ENCODE measurements at places on chromosomes 13 and 19.

GRCh38 chr19:20969498-20969897 lies 46.4 kb downstream of the ZNF85 start:
- no peak for DNase-seq

DNA sequence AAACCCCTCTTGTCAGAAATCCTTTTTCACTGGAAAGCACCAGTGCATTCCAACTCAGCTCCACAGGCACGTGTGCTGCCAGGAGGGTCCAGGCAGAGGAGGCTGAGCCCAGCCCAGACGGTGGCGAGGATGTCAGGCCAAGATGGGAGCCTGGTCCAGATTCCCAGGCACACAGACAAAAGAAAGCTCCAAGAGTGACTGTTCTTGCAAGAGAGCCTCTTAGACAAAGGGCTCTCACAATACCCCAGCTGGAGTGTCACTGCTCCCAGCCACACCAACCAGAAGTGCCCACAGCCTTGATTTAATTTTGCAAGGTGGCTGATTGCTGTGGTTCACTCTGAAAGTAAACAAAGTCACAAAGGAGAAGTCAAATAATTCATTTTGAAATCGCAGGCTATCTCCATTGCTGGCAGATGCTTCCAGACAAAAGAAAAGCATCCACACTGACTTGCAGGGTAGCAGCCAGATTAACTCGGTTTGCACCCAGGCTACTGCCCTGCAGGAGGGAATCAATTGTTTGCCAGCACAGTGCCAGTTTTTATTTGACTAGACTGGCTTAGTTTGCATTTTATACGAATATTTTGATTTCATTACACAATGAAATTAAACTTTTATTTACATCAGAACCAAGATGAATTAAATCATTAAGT lies 95.1 kb downstream of the RAB20 start:
- DNase-seq: no peak

GRCh38 chr13:21075379-21076249 lies 14.2 kb upstream of the LATS2 start:
- DNase-seq: no peak

- DNase-seq: no peak
These were observed 382.7 kb downstream of the LIG4 start for GRCh38 chr13:107832500-107833100.

DNA sequence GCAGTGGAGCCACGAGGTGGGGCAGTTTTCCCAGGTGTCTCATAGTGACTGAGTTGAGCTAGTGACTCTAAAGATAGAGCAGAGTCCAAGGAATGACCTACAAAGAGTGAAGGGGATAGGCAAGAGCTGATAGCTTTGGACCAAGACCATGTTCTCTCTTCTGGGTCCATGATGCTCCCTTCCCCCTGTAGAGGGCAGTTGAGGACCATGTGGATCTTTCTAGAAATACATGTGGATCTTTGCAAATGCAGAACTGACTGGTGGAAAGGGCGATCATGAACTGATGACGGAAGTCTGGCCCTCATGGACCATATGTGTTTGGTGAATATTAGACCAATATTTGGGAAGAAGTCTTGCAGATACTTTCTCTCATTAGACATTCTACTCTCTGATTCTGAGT lies 6.9 kb downstream of the PSG1 start:
- DNase-seq: no peak

DNA sequence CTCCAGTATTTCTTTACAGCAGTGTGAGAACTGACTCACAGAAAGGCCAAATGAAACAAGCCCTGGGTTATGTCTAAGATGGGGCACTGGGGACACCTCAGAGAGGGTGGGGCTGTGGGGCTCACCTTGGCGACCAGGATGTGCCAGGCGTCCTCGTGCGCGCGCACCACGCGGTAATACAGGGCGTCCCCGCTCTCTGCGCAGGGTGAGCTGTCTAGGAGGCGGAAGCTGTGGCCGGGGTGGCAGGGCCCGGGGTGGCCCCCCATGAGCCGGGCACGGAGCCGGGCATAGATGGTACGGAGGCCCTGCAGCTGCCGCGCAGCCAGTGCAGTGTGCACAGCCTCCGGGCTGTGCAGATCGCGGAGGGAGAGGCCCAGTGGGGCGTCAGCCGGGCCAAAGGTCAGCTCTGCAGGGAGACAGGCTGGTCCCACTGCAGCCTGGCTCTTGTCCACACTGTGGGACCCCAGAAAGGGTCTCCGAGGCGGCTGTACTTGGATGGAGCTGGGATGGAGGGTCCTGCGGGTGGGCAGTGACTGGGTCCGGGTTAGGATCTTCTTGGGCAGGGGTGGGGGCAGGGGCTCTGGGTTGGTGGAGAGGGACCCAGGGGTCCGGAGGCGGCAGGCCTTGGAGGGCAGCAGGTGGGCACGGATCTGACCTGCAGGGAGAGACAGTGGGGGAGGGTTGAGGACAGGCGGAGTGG lies 3.4 kb downstream of the PEAK3 start:
- DNase-seq: no peak

GRCh38 chr13:112804374-112804773 lies 114.5 kb downstream of the ATP11A start:
- no peak for DNase-seq

DNA sequence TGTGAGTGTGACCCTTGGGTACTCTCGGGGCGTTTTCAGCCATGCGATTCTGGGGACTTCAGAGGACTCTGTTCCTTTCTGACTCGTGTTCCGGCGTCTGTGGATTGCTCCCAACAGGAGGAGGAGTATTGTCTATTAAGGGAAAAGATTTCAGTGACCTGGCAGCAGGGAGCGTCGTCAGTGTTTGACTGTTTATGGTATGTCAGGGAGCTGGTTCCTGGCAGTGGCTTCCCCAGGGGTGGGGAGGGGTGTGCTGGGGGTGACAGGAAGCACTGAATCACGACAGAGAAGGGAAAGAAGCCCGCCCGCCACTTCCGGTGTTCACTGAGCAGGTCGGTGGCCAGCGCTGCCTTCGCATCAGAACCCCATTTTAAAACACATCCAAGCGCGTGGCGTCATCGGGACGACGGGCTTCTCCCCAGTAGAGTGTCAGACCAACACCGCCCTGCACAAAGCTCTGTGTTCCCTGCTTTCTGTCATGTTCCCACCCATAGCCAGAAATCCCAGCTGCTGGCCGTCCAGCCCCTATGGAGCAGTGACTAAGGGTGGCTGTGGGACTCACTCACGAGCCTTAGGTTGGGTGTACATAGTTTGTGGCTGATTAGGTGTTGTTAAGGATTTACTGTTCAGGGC lies 33.8 kb downstream of the COL4A2 start:
- no peak for DNase-seq

- no peak for DNase-seq
These were observed 136.7 kb upstream of the SLITRK6 start for GRCh38 chr13:85935868-85936467.

DNA sequence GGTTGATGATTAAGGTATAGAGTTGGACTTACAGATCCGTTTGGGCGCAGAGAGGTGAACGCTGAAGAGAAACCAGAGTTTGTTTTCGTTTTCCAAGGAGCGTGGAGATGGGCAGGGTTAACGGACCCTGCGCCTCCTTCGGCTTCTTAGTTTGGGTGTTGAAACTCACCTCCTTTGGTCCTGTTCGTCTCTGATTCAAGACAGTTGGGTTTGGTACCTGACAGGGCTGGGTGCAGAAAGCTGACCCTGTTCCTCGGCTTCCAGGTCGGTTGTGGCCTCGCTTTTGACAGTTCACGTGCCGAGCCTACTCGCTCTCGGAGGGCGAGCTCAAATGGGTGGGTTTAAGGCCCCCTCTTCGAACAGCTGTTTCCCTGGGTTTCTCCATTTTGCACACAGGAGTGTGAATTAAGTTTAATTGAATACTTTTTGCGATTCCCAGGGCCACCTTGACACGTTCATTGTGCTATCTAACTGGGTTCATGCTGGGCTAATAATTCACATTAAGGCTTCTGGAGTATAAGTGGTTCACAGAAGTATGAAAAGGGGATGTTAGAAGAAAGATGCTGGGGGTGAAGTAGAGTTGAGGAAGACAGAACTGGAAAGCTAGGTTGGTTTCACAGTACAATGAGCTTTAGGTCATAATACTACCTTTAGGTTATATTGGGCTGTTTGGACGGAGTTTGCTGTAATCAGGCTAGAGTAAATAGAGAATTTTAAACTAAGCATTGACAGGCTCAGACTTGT lies 638 bp downstream of the USPL1 start:
- DNase-seq: peak; percentile 9
